OCI-LY7 (cell line): ENCODE measurements at places on chromosomes 2 and 18. TPM values are rescaled to one million over a fixed set of nuclear protein-coding genes. Genes with fewer than 3 reads are reported as not detected.

DNA sequence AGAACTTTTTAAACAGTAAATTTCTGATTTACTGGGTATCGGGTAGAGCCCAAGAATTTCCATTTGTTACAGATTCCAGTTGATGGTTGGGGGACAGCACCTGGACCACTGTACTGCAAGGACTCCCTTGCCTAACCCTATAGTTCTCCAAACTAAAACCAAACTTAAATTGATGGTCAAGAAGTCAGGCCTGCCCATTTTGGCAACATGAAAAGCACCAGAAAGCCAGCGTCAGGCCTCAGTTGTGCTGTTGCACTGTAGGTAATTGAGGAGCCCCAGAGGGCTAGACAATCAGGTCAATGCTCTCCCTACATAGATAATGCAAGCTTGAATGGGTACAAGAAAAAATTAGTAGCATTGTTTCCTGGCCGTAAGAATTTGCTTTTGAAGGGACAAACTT lies 40.5 kb downstream of the NOP58 start:
- DNase-seq = no peak

DNA sequence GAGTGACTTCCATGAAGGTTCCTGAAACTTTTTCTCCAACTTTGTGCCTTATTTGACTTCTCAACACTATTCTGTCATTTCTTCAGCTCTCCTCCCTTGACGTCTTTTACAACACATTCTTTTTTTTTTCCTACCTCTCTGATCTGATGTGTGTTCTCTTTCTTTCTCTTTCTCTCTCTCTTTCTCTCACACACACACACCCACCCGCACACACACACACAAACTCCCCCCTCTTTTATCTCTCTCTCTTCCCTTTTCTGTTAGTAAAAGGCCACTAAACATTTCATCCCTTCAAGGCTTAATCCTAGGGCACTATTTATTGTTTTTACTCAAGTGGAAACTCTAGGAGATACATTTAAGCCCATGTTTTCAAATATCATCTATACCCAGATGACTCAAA lies 107.8 kb upstream of the CNTNAP5 start:
- DNase-seq = no peak

- DNase-seq = no peak
Measured at GRCh38 chr2:169397697-169398096, 35.4 kb upstream of the LRP2 start.

- no peak for DNase-seq
Measured at GRCh38 chr2:118841450-118841827, 6.0 kb downstream of the EN1 start.

- no peak for DNase-seq
Measured at GRCh38 chr2:209771474-209772289, at the start of gene UNC80. TSS of gene UNC80 (plus strand) at chr2:209771832. CDS start at chr2:209772073, 241 bp downstream.

- DNase-seq = no peak
Measured at GRCh38 chr2:86557836-86558235, 5.4 kb downstream of the CHMP3 start.

GRCh38 chr2:219228911-219229304 lies 528 bp downstream of the ATG9A start:
- no peak for DNase-seq

DNA sequence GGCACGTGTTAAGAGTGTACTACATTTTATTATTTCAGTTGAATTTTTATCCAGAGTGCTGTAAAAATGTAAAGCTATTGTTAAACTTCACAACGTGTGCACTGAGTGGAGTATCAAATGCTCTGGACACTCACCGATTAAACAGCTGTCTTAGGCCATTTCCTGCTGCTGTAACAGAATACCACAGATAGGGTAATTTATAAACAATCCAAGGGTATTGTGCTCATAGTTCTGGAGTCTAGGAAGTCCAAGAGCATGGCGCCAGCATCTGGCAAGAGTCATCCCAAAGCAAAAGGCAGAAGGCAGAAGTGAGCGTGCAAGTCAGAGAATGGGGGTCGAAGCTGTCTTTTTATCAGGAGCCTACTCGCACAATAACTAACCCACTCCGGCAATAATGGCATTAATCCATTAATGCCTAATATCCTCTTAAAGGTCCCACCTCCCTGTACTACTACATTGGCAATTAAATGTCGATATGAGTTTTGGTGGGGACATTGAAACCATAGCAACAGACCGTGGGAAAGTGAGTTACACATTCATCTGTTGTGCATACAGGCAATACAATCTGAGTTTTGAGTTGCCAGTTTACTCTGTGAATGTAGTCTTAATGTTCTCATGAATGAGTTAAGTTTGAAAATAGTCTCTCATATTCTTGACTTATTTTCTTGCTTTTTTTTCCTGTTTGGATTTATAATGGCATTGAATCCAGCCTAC lies 64.8 kb downstream of the ARMC9 start:
- DNase-seq = no peak

- no peak for DNase-seq
Measured at GRCh38 chr2:236552212-236552542, 17.4 kb upstream of the ACKR3 start.

GRCh38 chr18:58966704-58967103 lies 102.0 kb downstream of the ZNF532 start:
- DNase-seq = no peak

DNA sequence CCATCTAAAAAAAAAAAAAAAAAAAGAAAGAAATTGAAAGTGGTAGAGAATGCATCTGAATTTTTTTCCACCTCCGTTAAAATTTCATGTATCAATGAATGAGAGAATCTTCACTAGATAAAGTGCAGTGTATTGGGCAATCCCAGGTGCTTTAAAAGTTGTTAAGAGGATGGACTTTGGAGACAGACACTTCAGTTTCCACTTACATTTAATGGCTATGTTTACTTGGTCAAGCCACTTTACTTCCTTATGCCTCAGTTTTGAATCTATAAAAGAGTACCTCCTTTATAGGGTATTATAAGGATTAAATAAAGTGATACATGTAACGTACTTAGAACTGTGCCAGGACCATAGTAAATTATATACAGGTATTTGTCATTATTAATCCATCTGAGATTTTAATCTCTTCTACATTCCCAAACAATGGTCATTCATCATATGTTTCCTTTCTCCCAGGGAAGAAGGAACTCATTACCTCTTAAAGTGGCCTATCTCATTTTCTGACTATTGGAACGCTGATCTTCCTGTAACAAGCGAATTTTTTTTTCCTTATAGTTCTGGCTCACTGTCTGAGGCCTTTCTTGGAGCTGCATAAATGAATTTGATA lies 29.1 kb upstream of the TANK start:
- DNase-seq = no peak

DNA sequence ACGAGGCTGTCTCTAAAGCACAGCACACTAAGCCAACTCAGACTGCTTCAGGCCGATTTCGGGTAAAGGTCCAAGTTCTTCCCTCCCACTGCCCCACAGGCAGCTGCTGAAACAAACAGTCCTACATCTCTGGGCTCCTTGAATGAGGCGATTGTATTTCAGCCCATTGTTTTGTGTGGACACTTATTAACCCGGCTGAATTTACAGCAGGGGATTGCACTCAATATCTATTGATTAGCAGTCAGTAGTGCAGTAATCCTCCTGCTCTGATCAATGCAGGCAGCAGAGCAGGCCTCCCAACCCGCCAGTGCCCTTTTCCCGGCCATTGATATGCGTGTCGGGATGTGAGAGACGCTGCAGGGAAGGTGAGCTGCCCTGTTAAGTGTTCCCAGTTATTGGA lies 330.1 kb downstream of the CMPK2 start:
- DNase-seq = no peak

DNA sequence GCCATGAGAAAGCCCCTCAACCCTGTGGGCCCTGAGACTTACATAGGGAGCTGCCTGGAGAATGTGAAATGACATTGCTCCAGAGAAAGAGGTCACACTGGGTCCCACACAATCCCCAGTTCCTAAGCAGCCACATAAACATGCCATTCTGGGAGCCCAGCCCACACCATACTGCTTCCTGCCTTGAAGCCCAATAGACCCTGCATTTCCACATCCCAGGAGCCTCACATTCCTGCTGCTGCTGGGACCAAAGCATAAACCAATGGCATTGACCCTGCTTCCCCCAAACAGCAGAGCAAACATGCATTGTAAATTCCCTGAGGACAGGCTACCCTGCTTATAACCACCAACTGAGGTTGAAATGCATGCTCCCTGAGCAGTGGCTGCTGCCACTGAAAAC lies 1117.6 kb upstream of the SLC39A10 start:
- DNase-seq = no peak

DNA sequence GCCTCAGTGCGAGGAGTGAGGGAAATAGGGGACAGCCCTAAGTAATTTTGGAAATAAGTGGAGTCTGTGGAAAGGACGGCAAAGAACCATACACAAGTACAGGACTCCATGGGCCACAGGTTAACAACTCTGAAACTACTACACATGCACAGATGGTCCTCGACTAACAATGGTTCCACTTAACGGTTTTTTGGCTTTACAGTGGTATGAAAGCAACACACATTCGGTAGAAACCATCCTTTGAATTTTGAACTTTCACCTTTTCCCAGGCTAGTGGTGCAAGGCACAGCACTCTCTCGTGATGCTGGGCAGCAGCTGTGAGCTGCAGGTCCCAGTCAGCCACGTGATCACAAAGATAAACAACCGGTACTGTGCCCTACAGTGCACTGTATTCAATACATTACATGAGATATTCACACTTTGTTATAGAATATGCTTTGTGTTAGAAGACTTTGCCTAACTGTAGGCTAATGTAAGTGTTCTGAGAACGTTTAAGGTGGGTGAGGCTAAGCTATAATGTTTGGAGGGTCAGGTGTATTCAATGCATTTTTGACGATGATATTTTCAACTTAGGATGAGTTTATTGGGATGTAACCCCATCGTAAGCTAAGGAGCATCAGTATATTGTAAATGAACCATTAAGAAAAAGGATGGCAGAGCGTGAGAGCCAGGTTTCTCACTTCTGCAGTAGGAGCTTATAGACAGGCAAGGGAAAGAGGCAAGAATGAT lies 44.6 kb downstream of the TBC1D8 start:
- no peak for DNase-seq

DNA sequence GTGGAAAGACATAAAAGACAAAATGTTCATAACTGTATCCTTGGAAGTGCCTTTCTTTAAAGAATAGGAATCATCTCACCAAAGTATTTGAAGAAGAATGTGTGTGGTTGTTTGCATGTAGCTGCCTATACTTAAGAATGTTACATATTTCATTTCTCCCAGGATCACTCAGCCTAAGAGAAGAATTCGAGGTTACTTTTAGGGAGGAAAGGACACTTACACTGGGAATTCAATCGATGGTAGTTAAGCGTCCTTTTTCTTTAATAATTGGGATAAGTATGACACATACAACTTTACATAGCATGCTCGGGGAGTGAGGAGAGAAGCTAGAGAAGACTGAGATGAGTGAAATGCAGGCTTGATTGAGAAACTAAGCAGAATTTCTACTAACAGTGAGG lies 22.0 kb upstream of the CYP1B1 start:
- no peak for DNase-seq

Gene REEP1
- total RNA-seq = not detected in 2 replicates

Gene BMP10
- total RNA-seq = not detected in 2 replicates

Gene CHRND
- not detected in 2 replicates for total RNA-seq

Gene LRRTM4
- not detected in 2 replicates for total RNA-seq

Gene TEX51
- not detected in 2 replicates for total RNA-seq

Gene CD207
- total RNA-seq = not detected in 2 replicates

Gene DSEL
- not detected in 2 replicates for total RNA-seq

Gene TMEM247
- not detected in 2 replicates for total RNA-seq

Gene LOXHD1
- total RNA-seq = not detected in 2 replicates
